Ascending aorta (tissue), 2 donors: ENCODE measurements at places on chromosomes 4 and X.

- H3K27me3 ChIP-seq = peaks cover 6% of the 10 kb centered on the region
- no peaks in the 10 kb centered on the region for H3K4me1 ChIP-seq
- no peak for DNase-seq
- no peak overlapping the region for H3K4me3 ChIP-seq
Measured at GRCh38 chrX:103311399-103311780, 600 bp upstream of the BEX2 start.

- H3K27ac ChIP-seq = peak overlapping the region; percentile 13
- no peak overlapping the region for H3K4me3 ChIP-seq
- no peaks in the 10 kb centered on the region for H3K4me1 ChIP-seq
- no peaks in the 10 kb centered on the region for H3K27me3 ChIP-seq
- DNase-seq = no peak
Measured at GRCh38 chr4:141541851-141542250, 94.5 kb upstream of the IL15 start.

GRCh38 chr4:88054901-88055300 is 47.5 kb downstream of the PKD2 start:
- H3K4me1 ChIP-seq = no peaks in the 10 kb centered on the region
- H3K27me3 ChIP-seq = no peaks in the 10 kb centered on the region
- H3K4me3 ChIP-seq = no peak overlapping the region
- peaks cover 95% of the 10 kb centered on the region for H3K36me3 ChIP-seq

GRCh38 chrX:18099745-18100144 is 120.9 kb downstream of the BEND2 start:
- DNase-seq = no peak
- H3K4me3 ChIP-seq = no peak overlapping the region
- no peaks in the 10 kb centered on the region for H3K27me3 ChIP-seq
- H3K27ac ChIP-seq = no peak overlapping the region
